Stimulated activated naive CD8-positive, alpha-beta T cell treated with anti-CD3 and anti-CD28 coated beads, Interleukin-15, Interleukin-2, amounts not matched to agents 100 U/mL and 50 U/mL, for 24 hours (primary cell): ENCODE measurements at places on chromosomes 6 and 20.

DNA sequence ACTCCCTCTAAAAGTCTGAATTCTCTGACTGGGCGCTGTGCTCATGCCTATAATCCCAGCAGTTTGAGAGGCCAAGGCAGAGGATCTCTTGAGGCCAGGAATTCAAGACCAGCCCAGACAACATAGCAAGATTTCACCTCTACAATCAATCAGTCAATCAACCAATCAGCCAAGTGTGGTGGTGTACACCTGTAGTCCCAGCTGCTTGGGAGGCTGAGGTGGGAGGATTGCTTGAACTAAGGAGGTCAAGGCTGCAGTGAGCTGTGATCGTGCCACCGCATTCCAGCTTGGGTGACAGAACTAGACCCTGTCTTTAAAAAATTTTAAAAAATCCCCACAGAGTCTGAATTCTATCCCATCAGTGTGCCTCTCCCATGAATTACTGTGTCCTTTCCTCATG lies 37.9 kb downstream of the KIF3B start:
- DNase-seq = no peak

DNA sequence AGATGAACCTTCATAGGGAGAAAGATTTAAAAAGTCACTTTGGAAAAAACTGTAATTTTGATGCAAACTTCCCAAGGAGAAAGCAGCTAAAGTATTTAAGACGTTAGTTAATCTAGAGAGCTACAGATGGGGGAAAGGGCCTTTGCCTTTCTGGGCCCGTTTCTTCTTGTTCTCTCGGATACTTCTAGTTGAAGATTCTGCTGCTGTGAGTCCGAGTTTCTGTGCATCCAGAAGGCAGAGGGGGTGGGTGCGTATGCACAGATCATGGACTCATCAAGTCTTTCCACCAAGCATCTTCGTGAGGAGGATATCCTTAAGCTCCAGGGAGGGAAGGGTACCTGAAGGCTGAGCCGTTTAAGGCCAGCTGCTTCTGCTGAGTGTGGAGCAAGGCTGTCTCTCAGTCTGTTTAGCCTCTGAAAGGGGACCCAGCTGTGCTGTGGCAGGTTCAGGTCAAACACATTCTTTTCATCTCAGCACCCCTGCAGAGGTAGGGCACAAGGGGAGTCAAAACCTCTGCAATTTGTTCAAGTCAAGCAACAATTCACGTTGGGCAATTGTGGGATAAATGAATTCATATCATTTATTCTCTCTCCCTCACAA lies 4.3 kb downstream of the LAMP5 start:
- no peak for DNase-seq

DNA sequence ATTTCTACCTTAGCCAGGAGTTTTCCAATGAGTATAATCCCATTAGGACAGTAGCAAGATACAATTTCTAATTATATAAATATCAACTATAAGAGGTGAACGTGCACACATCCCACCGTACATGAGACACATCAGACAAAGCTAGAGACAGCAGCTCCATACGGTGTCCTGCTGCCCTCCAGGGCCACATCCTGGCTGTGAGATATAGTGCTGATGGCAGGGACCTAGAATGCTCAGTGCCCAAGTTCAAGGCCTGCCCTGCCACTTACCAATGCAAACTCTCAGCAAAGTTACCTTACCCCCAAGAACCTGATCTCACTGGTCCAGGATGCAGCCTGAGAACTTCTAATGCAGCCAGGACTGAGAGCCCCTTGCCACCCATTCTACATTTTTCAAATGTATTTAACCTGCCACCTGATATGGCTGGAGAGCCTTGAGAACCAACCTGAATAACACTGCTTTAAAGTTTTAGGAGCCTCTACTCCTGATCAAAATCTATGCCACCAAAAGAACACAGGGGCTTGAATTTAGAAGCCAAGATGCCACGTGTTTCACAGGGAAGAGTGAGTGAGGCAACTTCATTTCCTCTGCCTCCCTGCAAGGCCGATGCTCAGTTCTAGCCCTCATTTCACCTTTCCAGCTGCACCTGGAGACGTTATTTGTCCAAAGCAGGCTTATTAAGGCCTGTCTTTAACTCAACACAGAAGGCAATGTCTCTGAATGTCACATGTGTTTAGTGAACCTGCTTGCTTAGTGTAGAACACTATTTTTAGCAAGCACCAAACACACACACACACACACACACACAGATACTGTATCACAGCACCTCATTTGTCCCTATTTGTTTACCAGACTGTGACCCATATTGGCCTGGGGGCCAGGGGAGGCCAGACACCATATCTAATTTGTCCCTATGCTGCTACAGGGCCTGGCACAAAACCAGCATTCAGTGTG lies 6.1 kb downstream of the NFATC2 start:
- DNase-seq = no peak

- no peak for DNase-seq
These were observed 773.9 kb upstream of the MMS22L start for GRCh38 chr6:98056955-98057354.

- no peak for DNase-seq
These were observed 112.8 kb downstream of the BCAS1 start for GRCh38 chr20:53957451-53958172.

DNA sequence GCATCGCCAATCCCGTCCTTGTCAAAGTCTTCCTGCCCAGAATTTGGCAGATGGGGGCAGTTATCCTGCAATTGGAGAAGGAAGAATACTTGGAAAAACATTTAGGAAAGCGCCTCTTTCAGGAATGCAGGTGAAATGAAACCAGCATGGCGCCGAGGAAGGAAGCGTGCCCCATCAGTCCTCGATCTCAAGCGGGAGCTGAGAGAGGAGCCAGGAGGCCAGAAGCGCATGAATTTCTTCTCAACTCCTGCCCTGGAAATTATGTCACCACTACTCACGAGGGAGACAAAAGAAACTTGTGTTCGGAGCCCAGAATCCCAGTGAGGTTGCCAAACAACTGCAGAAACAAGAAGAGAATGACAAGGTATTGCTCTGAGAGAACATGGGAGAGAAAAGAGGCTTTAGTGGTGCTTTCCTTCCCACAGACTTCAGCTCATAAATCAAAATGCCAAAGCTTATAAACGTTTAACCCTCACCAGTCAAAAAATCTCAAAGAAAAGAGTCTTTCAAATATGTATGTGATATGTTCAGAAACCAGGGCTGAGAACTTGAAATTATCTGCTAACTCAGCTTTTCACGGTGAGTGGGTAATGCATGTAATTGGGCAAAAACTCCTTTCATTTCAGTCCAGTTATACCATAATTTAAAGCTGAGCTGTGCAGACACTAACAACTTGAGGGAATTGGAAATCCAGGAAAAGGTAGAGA lies 23.9 kb downstream of the THBS2 start:
- no peak for DNase-seq

- no peak for DNase-seq
These were observed 24.0 kb upstream of the SF3B5 start for GRCh38 chr6:144119376-144119775.

DNA sequence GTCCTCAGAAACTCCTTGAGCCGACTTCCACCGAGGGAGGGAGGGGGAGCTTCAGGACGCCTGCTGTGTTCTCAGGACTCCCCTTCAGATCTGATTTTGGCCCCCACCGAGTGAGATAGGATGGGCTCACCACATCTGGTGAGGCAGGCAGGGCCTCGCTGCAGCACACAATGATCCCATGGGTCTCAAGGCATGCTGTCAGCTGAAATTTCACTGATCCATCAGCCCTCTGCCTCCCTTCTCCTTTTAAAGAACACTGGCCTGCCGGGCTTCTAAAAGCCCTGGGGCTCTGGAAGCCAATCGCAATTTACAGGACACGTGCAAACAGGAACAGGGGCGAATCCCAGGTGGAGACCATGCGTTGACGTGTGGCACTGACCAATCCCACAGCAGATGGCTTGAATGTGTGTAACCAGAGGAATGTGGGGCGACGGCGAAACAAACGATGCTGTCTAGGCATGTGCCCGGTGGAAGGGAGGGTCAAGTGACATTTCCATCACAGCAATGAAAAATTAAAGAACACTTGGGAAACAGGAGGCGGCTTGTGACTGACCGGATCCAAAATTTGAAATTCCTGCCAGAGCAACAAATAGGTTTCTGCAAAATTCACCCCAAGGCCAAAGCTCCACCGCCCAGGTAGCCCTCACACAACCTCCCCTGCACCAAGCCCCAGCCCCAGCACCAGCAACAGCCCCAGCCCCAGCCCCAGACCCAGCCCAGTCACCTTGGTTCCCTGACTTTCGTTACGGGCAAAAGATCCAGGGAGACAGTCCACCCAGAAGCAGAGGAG lies 167.1 kb upstream of the ZNF337 start:
- no peak for DNase-seq

DNA sequence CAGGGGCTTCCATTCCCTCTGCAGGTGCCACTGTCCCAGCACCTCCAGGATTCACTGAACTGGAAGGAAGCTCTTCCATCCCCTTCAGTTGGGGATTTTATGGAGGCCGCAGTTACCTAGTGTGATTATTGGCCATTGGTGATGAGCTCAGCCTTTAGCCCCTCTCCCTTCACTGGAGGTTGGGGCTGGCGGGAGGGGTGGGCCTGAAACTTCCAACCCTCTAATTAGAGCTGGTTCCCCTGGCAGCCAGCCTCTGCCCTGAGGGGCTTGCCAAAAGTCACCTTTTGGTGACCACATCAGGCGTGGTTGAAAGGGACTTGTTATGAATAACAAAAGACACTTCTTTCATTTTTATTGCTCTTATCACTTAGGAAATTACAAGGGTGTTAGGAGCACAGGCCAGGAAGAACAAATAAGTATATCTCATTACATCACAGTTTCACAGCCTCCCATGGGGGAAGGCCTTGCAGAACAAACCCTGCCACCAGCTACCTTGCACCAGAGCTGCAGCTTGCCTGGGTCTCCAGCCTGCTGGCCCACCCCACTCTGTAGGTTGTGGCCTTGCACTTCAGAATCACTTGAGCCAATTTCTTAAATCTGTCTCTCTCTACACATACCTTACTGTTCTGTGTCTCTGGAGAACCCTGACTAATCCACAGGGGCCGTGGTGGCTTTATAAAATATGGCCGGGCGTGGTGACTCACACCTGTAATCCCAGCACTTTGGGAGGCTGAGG lies 5.0 kb downstream of the PYGB start:
- no peak for DNase-seq

DNA sequence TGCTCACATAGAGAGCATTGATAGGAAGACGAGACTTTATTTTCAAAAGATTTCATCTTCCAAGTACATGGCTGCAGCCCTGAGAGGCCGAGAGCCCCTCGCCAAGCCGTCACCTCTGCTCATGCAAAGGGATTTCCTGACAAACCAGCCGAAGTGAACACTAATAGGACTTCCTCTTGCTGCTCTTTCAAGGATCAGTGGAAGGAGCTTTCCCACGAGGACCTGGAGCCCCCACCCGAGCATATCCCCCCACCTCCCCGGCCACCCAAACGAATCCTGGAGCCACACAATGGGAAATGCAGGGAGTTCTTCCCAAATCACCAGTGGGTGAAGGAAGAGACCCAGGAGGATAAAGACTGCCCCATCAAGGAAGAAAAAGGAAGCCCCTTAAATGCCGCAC lies 69.3 kb downstream of the PTPN1 start:
- DNase-seq = no peak

DNA sequence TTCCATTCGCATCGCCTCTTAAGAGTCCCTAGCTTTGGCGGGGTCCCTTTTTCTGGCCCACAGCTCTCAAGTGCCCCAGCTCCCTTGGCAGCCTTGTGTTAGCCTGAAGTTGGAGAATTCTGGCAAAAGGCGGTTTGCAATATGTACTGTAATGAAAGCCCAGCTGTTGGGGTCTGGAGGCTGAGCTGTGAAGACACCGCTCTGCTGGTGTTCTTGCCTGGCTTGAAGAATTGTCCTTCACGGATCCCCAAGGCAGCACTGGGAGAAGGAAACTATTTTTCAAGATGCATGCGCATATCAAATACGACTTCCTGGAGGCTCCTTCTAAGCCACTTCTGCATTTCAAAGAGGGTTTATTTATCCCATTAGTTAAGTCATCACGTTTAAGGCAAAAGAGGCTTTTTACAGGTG lies 21.4 kb upstream of the CITED2 start:
- no peak for DNase-seq

- DNase-seq = no peak
These were observed 61.8 kb upstream of the HDAC2 start for GRCh38 chr6:114032721-114033120.

DNA sequence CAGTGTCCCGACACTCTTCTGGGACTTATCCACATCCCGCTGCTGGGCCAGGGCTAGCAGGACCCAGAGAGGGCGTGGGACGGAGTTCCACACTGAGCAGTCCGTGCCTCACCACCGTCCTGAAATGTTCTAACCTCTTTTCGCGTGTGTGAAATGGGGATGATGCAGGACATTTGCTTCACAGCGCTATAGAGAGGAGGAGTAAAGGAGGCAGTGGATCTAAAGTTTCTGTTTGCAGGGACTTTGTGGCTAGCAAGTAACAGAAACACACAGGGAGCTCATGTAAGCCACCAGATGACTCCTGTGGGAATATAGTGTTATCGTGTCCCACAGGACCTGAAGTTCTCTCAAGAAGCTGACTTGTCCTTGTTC lies 634 bp downstream of the ITPA start:
- DNase-seq = peak; percentile 16

DNA sequence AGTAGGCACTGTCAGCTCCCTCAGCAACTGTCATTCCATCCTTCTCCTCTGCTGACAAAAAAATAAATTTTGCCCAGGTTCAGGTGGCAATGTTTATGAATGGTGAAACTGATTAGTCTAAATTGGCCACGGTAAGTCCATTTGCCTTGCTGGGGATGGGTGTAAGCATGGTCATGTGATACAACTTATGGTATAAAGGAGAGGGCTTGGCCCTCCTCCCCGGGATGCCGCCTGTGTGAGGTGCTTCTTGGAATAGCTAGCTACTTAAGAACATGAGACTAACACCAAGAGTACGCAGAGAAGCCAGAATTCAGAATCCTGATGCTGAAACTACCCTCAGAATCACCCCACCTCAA lies 94.4 kb upstream of the MAP7 start:
- no peak for DNase-seq

GRCh38 chr6:4413073-4413472 lies 277.7 kb upstream of the ECI2 start:
- DNase-seq = no peak

DNA sequence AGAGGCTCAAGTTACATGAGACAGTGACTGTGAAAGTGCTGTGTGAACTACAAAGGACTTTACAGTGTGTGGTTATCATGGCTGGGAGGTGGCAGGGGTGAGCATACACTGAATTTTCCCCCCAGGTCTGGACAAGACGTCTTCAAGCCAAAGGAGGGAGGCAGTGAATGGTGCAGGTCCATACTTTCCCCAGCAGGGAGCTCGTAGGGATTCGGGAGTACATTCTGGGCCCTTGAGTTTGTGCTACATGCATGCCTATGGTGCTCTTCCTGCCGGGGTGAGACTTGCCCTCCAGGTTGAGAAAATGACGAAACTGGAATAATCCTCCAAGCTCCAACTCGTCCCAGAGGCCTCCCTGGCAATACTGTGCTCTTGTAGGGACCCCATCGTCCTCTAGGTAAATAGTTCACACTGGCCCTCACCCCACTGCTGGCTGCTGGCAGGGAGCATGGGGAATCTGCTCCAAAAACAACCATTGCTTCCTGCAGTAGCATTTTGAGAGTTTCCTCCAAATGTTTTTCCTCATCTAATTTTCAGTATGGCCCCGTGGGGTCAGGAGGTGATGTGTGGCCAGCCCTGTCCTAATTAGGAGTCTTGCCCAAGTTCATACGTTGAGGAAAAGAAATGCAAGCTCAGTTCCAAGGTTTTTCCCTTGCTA lies 57.6 kb downstream of the ZNF831 start:
- no peak for DNase-seq

- peak; percentile 24 for DNase-seq
These were observed 17.6 kb downstream of the IL22RA2 start for GRCh38 chr6:137155830-137156229.
